RWPE2 (cell line): ENCODE measurements at places on chromosomes 13 and 19.

GRCh38 chr19:1884719-1885334, 469 bp downstream of the ABHD17A start:
- no peak for DNase-seq

- no peak for DNase-seq
These were observed 162.7 kb downstream of the TBC1D4 start for GRCh38 chr13:75319254-75319653.

- DNase-seq = no peak
These were observed 154.9 kb upstream of the UQCRFS1 start for GRCh38 chr19:29367791-29368222.

GRCh38 chr19:15402411-15403150, 16.2 kb downstream of the AKAP8L start:
- DNase-seq = no peak

DNA sequence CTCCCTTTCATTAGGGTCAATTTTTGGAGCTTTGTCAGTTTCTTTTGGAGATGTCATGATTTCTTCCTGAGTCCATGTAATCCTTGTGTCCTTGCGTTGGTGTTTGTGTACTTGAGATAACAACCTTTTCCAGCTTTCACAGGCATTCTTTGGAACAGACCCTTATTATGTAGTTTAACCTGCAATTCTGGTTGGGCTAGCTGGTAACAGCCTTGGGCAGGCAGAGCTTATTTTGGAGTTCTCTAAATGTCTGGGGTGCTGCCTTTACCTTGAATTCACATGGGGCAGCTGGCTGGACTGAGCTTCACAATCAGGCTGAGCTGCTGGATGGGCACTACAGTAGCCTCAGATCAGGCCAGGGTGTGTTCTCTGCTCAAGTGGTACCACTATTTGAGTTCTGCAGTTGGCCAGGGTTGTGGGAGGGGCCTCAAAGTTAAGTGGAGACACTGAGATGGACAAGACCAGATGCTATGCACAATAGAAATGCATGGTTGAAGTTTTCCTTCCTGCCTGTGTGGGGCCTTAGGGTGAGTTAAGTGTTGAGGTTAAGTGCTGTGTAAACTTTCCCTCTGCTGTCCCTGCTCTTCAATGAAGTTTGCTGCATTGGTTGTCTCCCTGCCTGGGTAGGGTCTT, 277.3 kb downstream of the ATP8A2 start:
- no peak for DNase-seq

DNA sequence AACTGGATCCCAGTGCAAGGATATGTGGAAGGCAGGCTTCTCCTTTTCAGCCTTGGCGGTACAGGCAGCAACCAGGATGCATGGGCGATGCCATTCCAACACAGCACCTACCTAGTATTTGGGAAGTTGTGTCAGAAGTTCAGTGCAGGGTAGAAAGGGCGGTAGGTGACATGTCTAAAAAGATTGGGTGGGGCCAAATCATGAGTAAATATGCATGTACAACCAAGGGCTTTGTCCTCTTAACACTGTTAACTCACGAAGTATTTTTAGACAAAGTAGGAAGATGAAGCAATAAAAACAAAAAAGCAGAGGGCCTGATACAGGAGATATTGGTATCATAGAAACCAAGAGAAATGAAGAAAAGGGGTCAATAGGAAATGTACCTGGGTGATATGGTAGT, 392.1 kb downstream of the MYO16 start:
- DNase-seq = no peak

DNA sequence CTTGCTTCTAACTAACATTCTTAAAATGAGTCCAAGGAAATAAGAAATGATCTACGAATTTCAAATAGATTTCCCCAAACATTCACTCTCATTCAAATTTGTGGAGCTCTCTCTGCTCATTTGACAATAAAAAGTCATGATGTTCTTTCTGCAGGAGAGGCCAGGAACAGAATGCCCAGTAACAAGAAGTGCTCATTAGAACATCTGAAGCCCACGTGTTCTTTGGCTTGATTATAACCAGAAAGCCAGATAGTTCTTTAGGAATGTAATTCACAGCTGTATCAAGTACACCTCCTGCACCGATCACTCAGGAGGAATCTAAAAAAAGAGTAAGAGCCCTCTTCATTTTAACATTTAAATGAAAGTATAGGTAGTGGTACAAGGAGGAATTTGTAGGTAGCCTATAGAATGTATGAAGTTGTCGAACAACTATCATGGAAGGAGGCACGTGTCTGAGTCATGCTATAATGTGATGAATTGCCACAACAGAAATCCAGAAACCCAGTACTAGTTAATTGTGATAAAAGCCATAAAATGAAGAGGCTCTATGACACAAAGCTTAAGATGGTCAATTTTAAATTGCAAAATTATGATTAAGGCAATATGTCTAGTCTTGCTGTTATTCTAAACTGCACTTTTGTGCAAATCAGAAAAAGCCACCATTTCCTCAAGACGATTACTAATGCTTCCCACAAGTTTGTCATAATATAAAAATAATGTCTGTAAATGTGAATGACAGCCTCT, 12.8 kb downstream of the MEDAG start:
- DNase-seq = no peak

- DNase-seq = no peak
These were observed 125.4 kb upstream of the ABCC4 start for GRCh38 chr13:95426631-95427030.

DNA sequence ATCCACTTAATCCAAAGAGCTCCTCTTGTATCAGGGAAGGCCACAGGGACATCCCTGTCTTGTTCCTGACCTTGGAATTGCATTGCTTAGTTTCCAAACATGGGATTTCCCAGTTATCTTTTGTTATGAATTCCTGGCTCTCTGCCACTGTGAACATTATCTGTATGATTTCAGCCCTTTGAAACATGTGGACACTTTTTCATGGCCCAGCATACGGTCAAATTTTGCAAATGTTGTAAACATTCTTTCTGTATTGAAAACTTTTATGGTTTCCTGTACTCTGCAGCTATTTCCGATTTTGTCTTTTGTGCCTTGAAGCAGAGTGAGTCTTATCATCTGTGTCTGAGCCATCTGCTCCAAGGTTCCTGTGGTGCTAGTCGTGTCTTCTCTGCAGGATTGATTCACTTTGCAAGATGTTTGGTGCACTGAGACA, 4.5 kb upstream of the CFAP97D2 start:
- no peak for DNase-seq

DNA sequence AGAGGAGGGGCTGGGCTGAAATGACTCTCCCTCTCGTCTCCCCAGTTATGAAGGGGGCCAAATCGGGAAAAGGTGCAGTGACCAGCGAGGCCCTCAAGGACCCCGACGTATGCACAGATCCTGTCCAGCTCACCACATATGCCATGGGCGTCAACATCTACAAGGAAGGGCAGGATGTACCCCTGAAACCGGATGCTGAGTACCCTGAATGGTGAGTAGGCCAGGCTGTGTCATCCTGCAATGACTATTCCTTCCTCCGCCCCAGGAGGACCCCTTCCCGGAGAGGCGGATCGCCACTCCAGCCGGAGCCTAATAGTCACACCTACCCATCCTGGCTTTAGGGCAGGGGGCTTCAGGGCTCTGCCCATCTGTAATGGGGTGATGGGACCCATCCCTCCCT, 2.6 kb downstream of the MRPL54 start:
- no peak for DNase-seq

- no peak for DNase-seq
These were observed 245.0 kb upstream of the SERP2 start for GRCh38 chr13:44128552-44129001.

DNA sequence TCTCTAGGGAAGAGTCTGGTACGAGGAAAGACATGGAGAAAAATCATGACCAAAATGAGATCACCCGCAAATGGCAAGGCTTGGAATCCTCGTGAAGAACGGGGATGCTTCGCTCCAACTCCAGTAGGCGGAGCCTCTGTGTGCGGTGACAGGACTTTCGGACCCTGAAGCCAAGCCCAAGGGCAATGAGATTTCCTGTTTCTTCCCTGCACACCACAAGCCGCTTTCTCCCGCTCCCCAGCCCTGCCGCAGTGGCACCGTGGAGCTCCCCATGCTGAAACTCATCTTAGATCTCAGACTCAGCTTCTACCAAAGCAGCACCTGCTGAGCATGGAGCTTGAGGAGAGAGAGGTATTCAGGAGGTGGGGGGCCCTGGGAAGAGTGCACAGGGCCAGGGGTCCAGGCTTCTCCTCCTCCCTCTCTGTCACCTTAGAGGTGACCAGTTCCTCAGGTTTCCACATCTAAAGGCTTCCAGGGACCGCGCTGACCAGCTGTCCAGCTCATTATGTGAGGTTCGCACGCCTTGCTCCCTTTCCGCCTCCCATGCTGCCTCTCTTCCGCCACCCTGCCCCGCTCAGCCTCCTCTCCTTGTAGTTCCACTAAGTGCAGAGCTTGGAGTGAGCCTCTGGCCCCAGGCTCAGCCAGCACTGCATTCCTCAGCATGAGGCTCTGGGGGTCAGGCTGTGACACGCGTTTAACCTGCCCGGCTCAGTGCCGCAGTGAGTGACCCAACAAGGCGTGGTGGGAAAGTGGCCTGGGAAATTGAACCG, 153.8 kb upstream of the SOX1 start:
- no peak for DNase-seq

GRCh38 chr19:8935460-8935859, 74.7 kb downstream of the MUC16 start:
- no peak for DNase-seq

GRCh38 chr13:45109102-45109720, 11.1 kb upstream of the GTF2F2 start:
- DNase-seq = no peak

GRCh38 chr19:3319643-3320353, 46.6 kb upstream of the NFIC start:
- no peak for DNase-seq

DNA sequence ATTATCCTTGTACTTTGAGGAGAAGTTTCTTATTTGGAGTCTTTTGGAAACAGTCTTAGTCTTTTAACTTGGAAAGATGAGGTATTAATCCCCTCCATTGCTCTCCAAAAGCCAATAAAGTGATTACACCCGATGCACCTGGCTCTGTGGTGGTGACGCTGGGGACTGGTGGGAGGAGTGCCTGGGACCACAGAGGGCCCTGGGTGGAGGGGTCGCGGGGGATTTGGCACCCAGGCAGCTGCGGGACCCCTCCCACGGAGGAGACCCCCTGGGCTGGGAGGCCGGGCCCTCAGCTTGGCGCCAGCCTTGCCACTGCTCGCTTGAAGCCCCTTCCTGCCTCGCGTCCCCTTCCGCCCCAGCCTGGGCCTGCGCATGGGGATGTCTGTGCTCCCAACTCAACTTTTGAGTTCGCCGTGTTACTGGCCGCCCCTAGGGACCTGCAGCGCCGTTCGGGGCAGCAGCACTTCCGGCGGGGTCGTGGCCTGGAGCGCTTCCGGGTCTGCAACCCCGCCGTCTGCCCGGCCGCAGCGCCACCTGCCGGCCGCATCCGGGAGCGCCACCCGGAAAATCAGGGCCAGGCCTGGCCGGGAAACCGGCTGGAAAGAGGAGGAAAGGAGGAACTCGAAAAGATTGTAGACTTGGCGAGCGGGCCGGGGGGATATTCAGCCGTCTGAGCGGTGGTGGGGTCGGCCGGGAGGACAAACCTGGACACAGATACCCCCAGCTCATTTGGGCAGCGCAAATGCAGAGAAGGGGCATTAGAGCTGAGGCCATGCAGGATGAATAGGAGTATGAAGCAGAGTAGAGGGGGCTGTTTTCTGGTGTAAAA, 8.4 kb downstream of the PEAK3 start:
- DNase-seq = peak; percentile 77

DNA sequence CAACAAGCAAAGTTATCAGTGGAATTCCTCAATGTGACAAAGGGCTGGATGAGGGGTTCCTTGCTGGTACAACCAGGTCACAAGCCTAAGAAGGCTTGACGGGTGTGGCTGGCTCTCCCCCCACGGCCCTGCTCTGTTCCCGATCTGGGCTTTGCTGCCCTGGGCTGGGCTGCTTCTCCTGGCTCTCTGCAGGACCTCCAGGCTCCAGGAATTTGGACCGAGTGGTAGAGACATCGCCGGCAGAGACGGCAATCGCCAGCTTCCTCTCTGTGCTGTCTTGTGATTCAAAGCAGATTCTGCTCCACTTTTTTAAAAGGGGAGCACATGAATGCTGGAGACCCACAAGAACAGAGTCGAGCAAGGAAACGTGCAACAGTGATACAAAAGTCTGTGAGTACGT, at the start of gene SERPINE3:
SERPINE3 (plus strand) TSS at position 338 of the 400 bp plus-strand sequence. CDS start 1,401 bp downstream, outside the sequence.
- no peak for DNase-seq

DNA sequence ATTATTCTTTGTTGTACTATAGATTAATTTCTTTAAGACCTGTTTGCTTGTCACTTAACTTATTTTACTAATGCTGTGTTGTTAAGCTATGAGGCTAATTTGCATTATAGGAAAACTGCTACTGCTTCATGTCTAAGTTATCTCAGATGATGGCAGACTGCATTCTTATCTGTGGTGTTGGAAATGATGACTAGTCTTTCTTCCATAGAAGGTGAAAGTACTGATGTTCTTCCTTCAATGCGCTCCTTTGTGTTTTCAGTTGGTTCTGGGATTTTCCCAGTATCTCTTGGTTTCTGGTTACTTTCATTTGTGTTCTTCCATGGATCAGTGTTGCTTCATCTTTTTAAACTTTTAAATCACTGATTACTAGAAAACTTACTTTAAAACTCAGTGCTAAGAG, 46.9 kb downstream of the TPP2 start:
- no peak for DNase-seq

- no peak for DNase-seq
These were observed 19.2 kb upstream of the LATS2 start for GRCh38 chr13:21080593-21080891.

- DNase-seq = no peak
These were observed 15.7 kb downstream of the ZNF627 start for GRCh38 chr19:11612816-11613511.

- no peak for DNase-seq
These were observed 4.4 kb downstream of the GADD45GIP1 start for GRCh38 chr19:12952488-12953137.

GRCh38 chr13:99280166-99280565, 22.0 kb upstream of the GPR18 start:
- no peak for DNase-seq

DNA sequence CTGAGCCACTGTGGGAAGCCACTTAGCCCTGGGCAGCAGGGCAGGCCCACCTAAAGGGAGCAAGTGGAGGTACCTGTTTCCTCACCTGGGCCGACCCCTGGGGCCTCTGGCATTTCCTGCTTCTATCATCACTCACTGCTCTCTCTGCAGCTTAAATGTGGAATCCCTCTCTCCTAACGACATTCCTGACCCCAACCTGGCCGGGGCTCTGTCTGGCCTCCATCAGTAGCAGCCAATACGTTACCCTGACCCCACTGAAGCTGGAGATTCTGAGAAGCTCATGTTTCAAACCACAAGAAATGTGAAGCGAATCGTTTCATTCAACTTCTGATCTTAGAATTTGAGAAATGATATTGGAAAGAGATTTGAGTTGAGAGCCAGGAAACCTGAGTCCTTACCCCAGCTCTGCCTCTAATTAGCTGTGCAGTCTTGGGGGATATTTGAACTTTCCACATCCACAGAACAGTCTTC, 39.9 kb downstream of the DOCK9 start:
- no peak for DNase-seq

DNA sequence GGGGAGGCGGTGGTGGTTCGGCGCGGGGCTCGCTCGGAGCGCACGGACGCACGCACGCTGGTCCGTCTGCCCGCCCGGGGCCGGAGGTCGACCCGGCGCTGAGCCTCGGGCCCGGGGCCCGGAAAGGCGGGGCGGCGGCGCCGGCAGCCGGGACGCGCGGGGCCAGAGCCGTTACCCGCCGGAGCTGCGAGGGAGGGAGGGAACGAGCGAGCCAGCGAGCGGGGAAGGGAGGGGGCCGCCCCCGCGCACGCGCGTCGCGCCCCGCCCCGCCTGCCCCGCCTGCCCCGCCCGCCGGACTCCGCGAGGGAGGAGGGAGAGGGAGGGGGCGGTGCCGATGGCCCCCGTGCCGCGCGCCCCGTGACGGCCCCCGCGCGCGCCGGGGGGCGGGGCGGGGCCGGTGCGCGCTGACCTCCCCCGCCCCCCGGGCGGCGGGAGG, 15.0 kb downstream of the CIC start:
- DNase-seq = no peak
